Hippocampal formation (tissue), 2 donors: ENCODE measurements at places on chromosomes 4 and X.
A peak's percentile ranks its signal among the peaks of the same experiment; 100 is the strongest.

GRCh38 chrX:68416592-68416991, 16.7 kb downstream of the OPHN1 start:
- no peak for DNase-seq

- no peak for DNase-seq
Observed at GRCh38 chr4:8422327-8422726, 18.2 kb downstream of the ACOX3 start.

GRCh38 chr4:10694828-10695209, 10.3 kb upstream of the CLNK start:
- DNase-seq, result no peak

- DNase-seq, result no peak
Observed at GRCh38 chrX:128458888-128459287, 406.7 kb upstream of the ACTRT1 start.

GRCh38 chr4:7699825-7700224, 239.8 kb downstream of the AFAP1 start:
- DNase-seq, result no peak

DNA sequence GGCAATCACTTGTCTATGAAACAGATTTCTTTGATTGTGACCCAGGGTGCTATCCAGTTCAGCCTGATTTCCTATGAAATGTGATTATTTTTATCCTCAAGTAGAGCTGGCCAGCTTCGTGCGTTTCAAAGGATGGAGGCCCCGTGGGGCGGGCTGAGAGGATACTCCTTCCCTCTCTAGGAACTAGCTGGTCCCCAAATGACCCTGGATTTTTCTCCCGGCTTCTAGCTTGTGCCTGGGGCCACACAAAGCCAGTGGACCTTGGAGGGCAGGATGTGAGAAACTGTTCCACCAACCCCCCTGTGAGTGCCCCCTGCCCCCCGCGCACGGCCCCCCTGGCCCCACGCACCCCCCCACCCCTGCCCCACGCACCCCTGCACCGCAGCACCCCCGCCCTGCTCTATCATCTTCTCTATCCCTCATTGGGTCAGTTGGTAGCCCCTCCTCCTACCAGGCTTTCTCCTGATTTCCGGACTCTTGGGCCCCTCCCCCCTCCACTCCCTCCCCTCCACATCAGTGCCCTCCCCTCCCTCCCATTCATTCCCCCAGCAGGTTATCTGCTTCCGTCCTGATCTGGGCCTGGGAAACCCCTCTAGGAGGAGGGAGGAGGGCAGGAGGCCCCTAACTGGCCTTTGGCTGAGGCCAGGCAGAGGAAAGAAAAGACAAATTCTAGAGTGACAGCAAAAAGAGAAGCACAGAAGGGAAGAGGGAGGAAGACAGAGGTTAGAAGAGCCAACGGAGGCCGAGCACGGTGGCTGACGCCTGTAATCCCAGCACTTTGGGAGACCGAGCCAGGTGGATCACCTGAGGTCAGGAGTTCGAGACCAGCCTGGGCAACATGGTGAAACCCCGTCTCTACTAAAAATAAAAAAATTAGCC, 3.3 kb downstream of the XPNPEP2 start:
- DNase-seq, result no peak

- DNase-seq, result no peak
Observed at GRCh38 chr4:5266991-5267390, 215.7 kb downstream of the STK32B start.

- peak; percentile 57 for DNase-seq
Observed at GRCh38 chrX:39730662-39731329, 367.0 kb downstream of the BCOR start.

GRCh38 chr4:125784741-125785140, 470.0 kb downstream of the FAT4 start:
- DNase-seq, result no peak

DNA sequence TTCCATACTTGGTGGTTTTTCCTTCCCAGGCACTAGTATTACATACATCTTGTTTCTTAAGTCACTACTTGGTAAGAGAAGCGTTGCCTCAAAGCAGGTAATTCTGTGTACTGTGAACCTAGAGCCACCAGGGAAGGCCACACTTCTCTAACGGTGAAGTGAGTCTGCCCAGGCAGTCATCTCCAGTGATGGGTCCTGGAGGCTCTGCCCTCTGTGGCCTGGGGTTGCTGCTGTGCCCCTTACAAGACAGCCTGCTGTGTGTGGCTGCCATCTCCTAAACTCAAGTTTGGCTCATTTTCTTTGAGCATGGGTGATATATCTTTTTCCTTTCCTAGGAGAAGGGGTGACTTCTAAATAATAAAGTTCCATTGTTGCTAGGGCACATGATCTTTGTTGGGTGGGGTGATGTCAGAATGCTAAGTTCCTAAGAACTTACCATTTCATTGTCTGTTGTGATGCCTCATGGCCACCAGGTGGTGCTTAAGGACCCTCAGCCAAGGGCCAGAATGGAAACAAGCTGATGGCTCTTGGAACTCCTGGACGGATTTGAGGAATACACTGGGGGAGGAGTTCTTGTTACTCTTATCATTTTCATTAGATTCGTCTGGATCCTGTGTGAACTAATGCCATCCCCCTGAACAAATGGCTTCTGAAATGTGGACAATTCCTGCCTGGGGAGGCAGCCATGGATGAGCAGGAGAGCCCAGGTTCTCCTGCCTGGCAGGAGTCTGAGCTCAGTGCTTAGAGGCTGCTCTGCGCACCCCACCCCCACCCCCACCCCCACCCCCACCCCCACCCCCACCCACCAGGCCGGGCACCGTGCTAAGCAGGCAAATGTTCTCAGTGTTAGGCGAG, 41.1 kb upstream of the WDR1 start:
- DNase-seq, result peak; percentile 48

GRCh38 chr4:83110970-83111750, 3.4 kb downstream of the PLAC8 start:
- no peak for DNase-seq

DNA sequence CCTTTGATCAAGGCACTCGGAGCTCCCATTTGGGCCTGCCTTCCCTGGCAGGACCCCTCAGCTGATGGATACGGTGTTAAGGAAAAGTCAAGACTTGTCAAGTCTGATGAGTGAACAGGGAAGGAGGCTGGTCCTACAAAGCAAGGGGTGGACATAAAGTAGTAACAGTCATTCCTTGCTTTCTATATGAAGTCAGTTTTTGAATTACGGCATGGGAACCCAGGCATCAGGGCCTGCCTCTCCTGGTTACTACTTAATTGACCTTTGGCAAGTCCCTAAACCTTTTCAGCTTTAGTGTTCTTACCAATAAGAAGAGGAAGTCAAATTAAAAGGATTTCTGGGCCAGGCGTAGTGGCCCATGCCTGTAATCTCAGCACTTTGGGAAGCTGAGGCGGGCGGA, 7.0 kb downstream of the CHST7 start:
- DNase-seq, result no peak

- no peak for DNase-seq
Observed at GRCh38 chrX:63737131-63737921, 47.7 kb downstream of the ARHGEF9 start.

GRCh38 chr4:38210396-38211114, 250.4 kb downstream of the PTTG2 start:
- DNase-seq, result no peak
